H1 (cell line): ENCODE measurements at places on chromosomes 12 and 14.

GRCh38 chr12:94864987-94865386, 138.5 kb downstream of the NDUFA12 start:
- no peak for DNase-seq

- DNase-seq = no peak
Measured at GRCh38 chr14:53001787-53002378, 51.0 kb upstream of the FERMT2 start.

DNA sequence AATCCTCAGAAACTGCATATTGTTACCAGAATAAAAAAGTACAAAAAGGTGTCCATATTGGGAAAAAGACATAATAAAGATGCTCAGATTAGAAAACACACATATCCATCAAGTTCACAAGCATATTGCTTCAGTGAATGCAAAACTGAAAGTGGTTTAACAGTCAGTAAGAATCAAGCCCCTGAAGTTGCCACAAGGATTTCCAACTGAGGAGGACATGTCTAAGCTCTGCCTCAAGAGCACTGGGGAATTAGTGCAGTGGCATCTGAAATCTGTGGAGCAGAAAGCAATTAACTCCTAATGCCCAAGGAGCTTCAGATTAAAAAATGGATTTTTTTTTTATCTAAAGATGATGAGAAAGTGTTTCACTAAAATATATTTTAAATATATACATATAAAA, 113.2 kb downstream of the DENND5B start:
- no peak for DNase-seq

- DNase-seq = no peak
Measured at GRCh38 chr12:107090711-107091110, 2.6 kb downstream of the CRY1 start.

DNA sequence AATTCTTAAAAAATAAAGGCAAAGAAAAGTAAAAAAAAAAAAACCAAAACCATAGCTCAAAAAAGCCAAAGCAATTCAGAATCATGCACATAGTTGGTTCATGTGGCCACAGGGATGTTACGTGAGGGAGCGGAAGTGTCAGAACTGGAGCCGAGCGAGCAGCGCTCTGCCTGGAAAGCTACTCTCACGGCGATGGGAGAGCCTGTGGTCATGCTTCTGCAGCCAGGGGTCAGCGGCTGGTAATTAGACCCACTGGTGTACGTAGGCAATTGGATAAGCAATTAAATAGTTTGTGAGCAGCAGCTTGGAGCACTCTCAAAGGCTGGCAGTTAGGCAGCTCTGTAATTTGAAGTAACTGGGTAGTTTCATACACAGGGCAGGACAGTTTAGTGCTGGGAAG, 58.1 kb downstream of the TRHDE start:
- no peak for DNase-seq

- DNase-seq = no peak
Measured at GRCh38 chr14:89320381-89321000, 96.5 kb downstream of the FOXN3 start.

- DNase-seq = no peak
Measured at GRCh38 chr12:132566516-132567131, 43.8 kb downstream of the LRCOL1 start.

DNA sequence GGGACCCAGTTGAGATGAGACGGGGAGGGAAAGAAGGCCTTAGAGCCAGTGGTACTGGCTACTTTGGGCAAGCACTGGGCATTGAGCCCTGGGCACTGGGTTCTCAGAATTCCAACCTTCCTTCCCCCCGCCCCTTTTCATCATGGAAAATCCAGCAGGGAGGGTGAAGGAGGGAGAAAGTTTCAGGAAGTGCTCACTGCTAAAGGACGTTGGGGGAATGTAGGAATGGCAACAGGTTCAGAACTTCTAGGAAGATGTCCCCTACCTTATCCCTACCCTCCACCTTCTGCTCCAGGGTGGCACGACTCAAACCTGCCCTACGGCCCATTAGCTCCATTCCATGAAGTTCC, 4.2 kb upstream of the TNS2 start:
- DNase-seq = no peak

DNA sequence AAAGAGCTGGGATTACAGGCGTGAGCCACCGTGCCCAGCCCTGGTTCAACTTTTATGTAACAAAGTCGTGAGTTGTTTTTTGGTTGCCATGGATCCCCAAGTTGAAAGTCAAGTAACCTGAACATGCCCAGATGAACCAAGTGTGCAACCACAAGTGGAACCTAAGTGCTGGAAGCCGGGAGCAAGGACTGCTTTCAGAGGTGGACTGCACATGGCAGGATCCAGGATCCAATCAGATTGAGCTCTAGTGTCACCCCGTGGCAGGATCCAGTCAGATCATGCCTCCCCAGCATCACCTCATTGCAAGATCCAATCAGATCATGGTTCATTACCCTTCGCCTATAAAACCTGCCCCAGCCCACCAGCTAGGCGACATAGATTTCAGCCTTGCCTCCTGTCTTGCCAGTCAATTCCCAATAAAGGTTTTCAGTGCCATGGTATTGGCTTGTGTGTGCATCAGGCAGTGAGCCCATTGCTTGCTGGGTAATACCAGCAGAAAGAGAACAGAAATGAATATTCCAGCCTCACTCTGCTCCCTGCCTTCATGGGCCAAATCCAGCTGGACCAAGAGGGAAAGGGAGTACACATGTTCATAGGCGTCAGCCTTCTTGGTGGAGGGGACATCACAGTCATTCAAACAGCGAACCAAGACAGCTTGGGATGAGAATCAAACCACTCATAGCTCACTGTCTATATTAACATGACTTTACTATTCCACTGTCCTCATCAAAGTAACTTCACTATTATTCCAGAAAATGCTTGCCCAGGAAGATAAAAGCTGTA, 43.6 kb upstream of the VASH1 start:
- no peak for DNase-seq

- DNase-seq = no peak
Measured at GRCh38 chr14:64849940-64850339, 29.8 kb downstream of the SPTB start.

- DNase-seq = no peak
Measured at GRCh38 chr12:93679308-93679925, 2.2 kb downstream of the CRADD start.

- DNase-seq = no peak
Measured at GRCh38 chr14:22268875-22269274, 320.1 kb downstream of the DAD1 start.

DNA sequence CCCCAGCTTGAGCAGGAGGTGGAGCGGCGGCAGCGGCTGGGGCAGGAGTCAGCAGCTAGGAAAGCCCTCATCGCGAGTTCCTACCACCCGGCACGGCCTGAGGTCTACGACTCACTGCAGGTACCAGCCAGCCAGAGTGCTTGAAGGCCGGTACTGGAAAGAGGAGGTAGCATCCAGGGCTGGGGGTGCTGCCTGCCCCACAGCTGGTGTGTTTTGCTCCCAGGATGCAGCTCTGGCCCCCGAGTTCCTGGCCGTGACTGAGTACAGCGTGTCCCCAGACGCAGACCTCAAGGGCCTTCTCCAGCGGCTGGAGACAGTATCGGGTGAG, 1.6 kb downstream of the OGFOD2 start:
- DNase-seq = no peak

GRCh38 chr14:32083789-32084188, 6.7 kb downstream of the ARHGAP5 start:
- DNase-seq = no peak

DNA sequence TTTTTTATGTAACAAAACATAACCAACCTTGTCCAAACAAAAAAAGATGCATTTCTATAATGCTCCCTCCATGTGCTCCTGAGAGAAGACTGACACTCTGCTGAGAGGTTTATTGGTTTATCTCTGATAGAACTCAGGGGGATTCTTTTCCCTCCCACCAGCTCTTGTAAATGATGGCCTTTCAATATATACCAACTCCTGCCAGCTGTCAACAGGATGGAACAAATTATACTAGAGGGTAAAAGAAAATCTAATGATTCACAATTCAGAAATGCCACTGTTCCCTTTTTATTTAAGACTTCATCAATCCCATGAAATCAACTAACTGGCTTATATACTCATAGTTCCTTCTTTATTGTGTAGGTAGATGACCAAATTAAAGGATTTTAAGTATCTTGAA, 25.4 kb downstream of the PSMC1 start:
- no peak for DNase-seq

GRCh38 chr12:104958805-104959334, 780 bp upstream of the SLC41A2 start:
- no peak for DNase-seq

GRCh38 chr12:44930972-44931600, 55.0 kb upstream of the NELL2 start:
- DNase-seq = no peak

DNA sequence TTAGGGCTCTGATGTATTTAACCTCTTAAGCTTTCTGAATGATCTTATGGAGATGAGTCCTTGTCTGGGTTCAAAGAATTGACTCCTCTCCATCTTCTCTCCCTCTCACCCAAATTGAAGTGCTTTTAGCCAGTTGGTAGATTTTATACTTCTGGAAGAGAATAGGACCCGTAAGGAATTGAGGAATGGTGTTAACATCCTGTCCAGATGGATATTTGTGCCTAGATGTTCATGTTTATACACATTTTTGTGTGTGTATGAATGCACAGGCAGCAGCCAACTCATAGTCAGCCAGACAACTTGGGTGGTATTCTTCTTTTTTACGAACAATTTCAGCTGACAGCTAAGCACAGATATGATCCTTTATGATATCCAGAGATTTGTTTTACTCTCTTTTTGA, 449.6 kb upstream of the RGS6 start:
- DNase-seq = no peak

DNA sequence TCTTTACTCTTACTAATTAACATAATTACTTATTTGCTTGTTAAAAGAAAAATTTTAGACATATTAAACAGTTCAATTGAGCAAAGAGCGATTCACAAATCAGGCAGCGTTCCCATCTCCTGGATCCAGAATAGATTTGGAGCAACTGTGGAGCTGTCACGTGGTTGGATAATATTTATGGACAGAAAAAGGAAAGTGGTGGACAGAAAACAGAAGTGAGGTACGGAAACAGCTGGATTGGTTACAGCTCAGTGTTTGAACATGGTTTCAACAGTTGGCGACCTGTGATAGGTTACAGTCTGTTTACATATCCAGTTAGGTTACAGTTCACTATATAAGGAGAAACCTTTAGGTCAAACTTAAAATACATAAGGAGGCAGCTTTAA, 19.7 kb upstream of the FAM234B start:
- no peak for DNase-seq

DNA sequence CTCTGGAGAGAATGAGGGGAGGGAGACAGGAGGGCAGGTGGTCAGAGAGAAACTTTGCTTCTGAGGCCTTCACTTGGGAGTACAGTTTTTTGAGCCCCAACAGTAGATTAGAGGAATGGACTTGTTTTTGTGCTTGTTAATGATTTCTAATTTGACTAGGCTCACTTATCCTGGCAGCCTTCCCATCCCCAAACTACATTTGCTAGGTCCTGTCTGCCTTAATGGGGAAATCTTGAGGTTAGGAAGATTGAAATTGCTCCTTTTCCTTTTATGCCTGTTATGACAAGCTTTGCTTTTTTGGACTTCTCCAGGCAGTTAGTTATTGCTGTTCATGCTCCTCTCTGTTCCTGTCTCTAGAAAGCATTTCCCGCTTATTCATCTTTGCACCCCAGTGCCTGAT, 37.7 kb downstream of the SYNE2 start:
- no peak for DNase-seq

GRCh38 chr12:16467272-16467671, 119.8 kb downstream of the MGST1 start:
- DNase-seq = no peak

- DNase-seq = no peak
Measured at GRCh38 chr14:87081004-87081403, 912.0 kb downstream of the GALC start.
